ENCODE measurements at places on chromosomes 1 and 21.

GRCh38 chr1:173168941-173169340, 38.2 kb downstream of the TNFSF4 start:
- no peak for DNase-seq

DNA sequence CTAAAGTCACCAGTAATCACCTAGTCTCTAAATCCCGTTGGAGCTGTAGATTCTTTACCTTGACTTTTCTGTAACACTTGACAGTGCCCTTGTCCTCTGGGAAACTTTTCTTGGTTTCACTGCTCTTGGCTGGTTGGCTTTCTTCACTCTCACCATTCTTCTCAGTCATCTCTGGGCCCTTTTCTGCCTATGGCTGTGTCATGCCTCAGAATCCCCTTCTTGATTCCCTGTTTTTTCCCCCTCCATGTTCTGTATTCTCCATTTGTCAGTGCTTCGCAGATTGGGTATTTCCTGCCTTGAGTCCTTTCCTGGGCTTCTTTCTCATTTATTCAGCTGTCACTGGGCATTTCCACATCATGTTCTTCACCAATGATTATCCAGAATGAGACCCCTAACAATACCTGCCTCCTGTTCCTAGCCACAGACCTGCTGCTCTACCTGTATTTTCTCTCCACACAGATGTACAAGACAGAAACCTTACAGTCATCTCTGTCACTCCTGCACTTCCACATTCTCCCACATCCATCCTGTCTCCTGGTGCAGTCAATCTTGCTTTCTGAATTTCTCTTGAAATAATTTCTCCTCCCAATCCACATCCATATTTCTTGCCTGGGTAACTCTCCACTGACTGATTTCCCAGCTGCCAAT, 14.7 kb downstream of the UCK2 start:
- no peak for DNase-seq

- DNase-seq: no peak
These were observed 128.5 kb upstream of the ERRFI1 start for GRCh38 chr1:8154621-8155052.

DNA sequence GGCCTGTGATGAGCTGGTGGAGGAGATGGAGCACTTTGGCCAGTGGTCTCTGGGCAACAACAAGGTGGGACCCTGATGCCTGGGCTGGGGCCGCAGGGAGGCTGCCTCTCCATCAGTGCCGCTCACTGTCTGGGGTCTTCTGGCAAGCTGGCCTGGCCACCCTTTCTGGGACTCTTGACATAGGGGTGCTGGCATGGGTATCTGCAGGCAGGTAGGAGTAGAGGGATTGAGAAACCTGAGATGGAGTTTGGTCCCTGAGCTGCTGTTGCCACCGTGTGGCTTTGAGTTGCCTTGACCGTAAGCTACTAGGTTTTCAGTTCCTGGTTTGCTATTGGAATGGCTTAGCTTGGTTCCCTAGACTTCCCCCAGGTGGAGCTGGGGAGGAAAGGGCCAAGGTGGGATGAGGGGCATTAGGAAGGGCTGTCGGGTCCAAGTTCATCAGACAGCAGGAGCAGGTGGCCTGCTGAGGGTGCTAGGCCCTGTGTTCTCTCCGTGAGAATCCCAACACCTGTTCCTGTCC, 13.2 kb upstream of the MFN2 start:
- DNase-seq: no peak

DNA sequence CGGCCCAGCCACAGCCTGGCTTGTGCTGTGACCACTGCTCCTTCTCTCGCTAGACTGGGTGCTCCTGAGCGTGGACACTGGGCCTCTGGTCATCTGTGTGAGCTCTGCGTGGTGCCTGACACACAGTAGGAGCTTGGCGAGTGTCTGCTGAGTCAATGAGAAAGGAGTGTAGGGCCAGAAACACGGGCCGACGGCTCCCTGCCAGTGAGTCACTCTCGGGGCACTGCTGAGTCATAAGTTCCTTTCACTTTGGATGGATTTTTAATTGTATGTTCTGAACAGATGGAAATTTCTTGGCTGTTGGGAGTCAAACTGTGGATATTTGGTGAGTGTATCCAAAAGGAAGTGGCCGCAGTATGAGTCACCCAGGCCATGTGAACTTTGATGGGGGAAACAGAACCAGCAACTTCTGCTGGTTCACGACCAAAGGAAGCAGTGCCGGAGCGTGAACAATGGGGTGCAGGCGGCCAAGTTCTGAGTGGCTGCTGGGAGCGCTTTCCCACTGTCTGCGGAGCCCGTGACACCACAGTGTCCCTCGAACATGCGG, 41.0 kb upstream of the COL18A1 start:
- DNase-seq: peak; percentile 93

- no peak for DNase-seq
These were observed 566.1 kb downstream of the PTPRU start for GRCh38 chr1:29802181-29803068.

GRCh38 chr1:212864201-212864600, 6.1 kb downstream of the FLVCR1 start:
- no peak for DNase-seq

DNA sequence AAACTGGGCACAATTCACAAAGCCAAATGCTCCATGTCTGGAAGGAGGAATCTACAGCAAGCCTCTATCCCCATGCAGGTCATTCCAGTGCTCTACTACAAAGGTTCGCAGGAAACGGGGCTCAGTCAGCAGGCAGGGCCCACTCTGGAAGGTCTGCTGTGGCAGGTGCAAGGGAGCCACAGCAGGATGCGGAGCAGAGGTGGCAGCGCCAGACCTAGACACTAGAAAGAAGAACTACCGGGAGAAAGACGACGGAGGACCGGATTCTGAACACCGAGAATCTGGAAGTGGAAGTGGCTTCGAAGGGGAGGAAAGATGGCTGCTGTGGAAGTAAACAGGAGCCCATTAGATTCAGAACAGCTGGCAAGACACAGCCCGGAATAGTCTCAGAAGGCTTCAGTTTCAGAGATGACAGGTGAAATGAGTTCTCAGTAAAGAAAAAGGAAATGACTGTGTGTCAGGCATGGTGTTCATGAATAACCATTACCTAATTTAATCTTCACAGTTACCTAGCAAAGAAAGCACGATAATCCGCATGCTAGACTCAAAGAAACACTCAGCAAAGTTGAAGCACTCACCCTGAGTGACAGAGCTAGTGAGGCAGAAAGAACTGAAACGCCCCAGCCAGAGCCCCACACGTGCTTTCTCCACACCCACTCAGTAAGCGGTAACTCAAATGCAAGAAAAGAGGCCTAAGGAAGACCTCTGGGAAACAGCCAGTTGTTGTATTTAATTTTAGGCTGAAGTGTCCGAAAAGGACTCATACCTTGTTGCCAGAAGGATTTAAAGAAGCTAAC, 21.4 kb downstream of the SETD4 start:
- DNase-seq: no peak

DNA sequence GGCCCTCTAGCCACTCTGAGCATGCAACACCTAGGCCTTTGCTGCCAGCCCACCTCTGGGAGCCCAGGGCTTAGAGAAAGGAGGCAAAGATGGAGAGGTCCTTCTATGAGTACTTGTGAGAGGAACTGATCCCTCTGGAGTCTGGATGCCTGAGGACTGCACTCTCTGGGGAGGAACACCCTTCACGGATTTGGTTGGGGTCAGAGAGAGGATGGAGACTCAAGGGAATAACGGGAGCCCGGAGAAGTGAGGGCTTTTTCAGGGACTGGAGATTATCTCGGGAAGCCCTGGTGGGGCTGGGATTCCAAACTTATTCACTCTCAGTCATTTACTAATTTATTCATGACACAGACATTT, 413 bp upstream of the C1orf232 start:
- DNase-seq: no peak

- DNase-seq: peak; percentile 75
These were observed 78.6 kb downstream of the MAN1C1 start for GRCh38 chr1:25695090-25695770.

- no peak for DNase-seq
These were observed 340.2 kb downstream of the SMYD3 start for GRCh38 chr1:246166841-246167240.

- DNase-seq: no peak
These were observed 174.6 kb upstream of the IVNS1ABP start for GRCh38 chr1:185491604-185492003.

- DNase-seq: no peak
These were observed 1.4 kb downstream of the MMEL1 start for GRCh38 chr1:2631136-2632050.

- DNase-seq: no peak
These were observed 42.5 kb downstream of the UTP25 start for GRCh38 chr1:209870151-209870831.

GRCh38 chr21:30818837-30819610, 6.0 kb upstream of the KRTAP8-1 start:
- DNase-seq: no peak

DNA sequence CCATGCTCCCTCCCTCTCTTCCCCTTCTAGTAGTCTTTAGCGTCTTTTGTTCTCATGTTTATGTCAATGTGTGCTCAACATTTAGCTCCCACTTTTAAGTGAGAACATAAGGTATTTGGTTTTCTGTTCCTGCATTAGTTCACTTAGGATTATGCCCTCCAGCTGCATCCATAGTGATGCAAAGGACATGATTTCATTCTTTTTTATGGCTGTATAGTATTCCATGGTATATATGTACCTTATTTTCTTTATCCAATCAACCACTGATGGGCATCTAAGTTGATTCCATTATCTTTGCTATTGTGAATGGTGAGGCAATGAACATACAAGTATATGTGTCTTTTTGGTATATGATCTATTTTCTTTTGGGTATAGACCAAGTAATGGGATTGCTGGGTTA, 38.3 kb upstream of the PALMD start:
- DNase-seq: no peak

DNA sequence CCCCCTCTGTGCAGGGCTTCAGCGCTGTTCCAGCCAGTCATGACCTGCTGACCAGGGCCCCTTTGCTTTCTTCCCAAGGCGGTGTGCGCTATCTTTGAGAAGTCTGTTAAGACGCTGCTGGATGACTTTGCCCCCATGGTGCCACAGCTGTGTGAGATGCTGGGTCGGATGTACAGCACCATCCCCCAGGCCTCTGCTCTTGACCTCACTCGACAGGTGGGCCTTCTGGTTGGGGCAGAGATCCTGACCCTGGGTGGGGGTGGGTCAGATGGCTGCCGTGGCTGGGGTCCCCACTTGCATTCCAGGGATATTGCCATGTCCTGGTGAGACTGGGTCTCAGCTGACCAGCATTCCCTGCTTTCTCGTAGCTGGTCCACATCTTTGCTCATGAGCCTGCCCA, 9.0 kb upstream of the DPH2 start:
- no peak for DNase-seq

GRCh38 chr1:192824511-192824910, 15.7 kb downstream of the RGS2 start:
- no peak for DNase-seq

DNA sequence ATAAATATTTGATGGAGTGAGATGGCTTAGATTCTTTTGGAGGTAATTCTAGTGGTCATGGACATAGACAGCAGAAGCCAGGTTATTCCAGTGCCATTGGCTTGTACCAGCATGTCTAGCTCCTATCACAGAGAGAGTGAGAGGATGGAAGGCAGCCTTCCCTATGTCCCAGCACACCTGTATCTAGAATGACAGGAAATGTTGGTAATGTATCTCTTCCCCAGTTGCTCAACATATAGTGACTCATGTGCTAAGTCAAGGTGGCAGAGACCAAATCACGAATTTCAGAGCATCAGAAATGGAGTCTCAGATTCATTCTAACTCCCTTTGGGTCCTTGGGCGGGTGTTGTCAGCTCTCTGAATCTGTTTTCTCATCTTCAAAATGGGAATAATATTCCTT, 28.4 kb downstream of the METTL13 start:
- no peak for DNase-seq

DNA sequence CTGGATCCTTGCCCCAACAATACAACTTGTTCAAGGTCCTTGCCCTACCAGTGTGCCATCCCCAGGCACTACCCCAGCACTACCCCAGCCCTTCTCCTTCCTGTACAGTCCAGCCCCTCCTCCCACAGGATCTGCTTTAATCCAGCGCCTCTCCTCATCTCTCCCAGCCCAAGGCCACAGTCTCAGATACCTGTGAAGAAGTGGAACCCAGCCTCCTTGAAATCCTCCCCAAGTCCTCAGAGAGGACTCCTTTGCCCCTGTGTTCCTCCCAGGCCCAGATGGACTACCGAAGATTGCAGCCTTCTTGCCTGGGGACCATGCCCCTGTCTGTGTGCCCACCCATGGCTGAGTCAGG, 6.5 kb upstream of the CDC20 start:
- DNase-seq: no peak

DNA sequence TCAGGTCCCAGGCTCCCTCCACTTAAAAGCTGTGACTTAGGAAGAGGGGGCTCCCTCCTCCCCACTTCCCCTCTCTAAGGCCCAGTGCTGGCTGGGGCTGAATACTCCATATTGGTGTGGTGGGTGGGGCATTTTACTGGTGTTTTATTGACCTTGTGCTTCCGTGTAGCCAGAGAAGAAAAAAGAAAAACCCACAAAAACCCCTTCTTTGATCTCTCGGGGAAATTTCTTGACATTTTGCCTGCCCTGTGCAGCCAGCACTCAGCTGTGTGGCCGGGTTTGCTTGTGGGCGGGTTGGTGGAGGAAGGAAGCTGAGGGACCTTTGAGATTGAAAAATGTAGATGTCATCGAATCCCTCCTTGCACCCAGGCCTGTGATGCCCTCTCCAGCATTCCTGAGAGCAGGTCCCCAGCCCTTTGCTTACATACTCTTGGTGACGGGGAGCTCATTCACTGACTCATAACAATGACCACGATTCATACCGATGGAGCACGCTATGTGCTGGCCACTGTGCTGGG, 24.8 kb downstream of the TNFRSF8 start:
- DNase-seq: no peak

GRCh38 chr1:108808438-108808837, 48.5 kb downstream of the AKNAD1 start:
- DNase-seq: no peak

- no peak for DNase-seq
These were observed 27.4 kb upstream of the DNASE2B start for GRCh38 chr1:84370831-84371394.

DNA sequence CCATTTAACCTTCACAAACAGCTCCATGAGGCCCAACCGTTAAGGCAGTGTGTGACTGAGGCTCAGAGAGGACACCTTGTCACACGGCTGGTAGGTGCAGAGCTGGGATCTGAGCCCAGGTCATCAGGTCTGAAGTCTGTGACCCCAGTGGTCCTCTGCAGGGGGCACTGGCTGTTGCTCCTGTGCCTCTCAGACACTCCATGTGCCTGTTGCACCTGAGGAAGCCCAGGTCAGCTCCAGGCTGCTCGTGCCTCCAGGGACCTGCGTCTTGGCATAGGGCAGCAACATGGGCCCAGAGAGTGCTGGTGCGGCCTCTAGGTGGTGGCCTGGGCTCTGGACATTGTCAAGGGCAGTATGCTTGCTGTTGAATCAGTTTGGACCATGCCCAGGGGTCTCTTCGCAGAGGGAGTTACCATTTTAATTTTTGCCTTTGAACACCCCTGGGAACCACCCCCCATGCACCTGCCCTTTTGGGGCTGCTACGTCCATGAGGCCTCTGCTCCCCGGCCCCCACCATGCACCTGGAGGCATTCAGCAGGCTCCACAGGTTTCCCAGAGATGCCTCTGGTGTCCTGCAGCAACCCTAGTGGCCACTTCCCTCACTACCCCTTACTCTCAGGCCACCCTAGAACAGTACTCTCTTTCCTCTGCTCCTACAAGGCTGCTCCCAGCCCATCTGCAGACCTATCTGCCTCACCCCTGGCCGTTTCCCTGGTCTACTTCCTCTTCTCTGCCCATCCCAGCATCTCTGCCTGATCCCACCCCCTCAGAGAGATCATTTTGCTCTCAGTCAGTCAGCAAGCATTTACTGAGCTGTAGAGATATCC, 25.2 kb upstream of the EPS8L3 start:
- no peak for DNase-seq
